ENCODE measurements at places on chromosomes 7 and 10.

DNA sequence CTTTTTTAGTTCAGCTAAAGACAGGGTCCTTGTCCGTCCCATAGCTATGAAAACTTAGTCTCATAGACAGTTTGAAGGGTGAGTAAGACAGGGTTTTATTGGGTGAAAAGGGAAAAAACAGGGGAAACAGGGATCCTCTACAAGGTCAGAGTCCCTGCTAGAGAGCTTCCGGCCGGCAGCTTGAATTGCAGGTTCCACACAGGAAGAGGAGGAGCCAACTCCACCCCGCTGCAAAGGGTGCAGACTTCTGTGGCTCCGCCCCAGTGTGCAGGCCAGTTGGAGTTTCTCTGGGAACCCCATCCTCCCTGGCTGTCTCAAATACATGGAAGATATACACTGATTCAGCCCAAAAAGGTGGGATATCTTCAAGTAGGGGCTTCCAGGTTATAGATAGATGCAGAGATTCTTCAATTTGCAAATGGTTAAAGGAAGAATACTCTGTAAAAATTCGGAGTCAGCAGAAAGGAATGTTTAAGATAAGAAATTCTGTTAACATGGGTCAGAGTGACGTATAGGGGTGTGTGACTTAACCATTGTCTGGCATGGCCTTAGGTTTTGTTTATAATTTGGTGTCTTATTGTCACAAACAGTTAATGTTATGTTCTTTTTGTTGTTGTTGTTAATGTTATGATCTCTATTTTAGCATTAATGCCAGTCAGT is 34.6 kb upstream of the HECW1 start:
- no peak for DNase-seq

GRCh38 chr7:115868369-115868768 is 162.2 kb downstream of the TFEC start:
- no peak for DNase-seq

DNA sequence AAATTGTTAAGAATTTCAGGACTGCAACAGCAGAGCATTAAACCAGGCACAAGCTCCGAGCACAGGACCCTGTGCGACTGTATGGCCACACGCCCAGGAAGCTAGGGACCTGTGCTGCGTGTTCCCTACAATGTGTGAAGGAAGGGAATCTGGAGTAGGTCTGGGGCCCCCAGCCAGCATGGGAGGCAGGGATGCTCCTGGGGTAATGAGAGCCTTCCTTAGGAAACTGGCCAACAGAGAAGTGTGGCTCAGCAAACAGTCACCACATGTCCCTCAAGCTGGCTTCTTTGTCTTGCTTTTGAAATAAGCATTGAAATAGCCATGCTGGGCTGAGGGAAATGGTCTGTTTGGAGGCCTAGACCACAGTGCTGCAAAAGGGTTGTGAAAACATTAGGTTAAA is 8.2 kb downstream of the BLNK start:
- no peak for DNase-seq

DNA sequence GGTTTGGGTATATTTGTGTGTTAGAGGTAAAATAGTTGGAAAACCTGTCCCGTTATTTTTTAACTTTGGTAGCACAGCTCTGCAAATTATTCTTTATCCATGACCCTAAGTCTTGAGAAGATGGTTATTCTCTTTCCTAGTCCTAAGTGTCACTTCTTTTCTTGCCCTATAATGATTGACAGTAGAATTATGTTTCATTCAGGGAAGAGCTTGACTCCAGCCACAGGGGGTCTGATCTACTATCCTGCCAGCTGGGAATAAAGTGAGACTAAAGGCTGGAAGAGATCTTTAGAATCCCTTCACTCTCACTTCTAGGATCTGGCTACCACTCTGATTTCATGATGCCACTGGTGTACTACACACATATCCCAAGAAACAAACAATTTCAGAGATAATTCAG is 90.4 kb downstream of the PHTF2 start:
- DNase-seq: no peak

DNA sequence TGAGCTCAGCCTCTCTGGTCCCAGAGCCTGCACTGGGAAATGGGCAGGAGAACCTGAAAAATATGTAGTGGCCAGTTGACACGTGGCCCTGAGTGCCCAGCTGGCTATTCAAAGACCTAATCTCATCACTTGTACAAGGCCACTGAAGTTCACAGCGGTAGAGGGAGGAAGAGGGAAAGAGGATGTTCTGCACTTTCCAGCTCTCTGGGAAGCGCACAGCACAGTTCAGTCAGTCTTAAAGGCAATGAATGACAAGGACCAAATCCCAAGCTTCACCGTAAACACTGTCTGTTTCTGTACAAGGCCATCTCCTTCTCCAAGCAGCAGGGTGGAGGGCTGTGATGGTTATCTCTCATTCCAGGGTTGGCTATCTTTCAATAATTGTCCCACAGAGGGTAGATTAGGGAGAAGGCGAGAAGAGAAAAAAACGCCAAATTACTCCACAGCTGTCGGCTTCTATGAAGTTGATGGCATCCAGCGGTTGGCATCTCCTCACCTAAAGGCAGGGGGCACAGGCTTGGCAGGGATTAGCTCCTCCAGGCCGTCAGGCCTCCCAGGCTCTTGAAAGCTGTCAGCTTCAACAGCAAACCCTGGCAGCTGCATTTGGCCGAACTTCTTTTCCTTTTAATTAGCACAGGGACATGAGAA is 10.6 kb downstream of the SFMBT2 start:
- DNase-seq: no peak

- no peak for DNase-seq
These were observed 757.0 kb upstream of the C7orf33 start for GRCh38 chr7:147833557-147833956.

DNA sequence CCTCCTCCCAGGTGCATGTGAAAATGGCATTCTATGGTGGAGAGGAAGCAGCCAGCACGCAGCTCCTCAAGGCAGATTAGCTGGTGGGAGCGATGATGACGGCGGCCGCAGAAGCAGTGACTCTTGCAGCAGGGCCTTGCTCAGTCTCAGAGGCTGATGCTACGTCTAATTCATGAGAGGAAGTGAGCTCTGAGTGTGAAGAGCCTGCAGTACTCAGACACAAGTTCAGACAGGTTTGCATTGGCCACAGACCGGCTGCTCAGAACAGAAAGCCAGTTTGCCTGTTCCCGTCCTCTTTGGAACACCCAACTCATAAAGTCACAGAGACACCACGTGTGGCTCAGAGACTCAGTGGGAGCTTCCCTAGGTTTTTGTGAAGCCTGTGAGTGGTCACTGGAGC is 136.5 kb downstream of the ADARB2 start:
- no peak for DNase-seq

DNA sequence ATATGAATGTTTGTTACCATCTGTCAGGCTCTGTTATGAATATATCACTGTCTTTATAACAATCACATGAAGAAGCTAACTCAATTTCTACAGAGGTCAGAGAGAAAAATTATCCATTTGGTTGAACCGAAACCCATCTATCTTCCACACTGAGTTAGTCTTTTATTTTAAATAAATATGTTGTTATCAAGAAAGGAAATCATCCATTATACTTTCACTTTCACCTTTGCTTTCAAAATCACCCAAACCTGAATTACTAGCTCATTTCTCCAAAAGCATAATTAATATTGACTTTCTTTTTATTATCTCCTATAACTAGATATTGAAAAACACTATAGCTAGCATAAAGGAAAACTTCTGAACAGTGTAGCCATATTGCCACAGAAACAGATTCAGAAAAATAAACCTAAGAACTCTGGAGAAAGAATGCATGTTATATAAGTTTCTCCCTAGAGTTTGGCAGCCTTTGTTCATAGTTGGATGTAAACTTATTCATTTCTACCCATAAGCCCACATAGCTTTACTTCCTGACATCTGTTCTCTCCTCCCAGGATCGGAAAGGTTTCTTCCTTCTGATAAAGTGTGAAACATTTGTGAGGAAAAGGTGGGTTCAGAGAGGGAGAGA is 66.0 kb downstream of the NPSR1 start:
- no peak for DNase-seq

DNA sequence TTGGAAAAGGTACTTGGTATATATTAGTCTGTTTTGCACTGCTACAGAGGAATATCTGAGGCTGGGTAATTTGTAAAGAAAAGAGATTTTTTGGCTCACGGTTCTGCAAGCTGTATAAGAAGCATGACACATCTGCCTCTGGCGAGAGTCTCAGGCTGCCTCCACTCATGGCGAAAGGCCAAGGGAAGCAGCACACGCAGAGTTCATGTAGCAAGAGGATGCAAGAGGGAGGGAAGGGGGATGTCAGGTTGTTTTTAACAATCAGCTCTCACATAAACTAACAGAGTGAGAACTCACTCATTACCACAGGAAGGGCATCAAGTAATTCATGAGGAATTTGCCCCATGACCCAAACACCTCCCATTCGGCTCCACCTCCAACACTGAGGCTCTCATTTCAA is 484.8 kb upstream of the DPP6 start:
- no peak for DNase-seq

DNA sequence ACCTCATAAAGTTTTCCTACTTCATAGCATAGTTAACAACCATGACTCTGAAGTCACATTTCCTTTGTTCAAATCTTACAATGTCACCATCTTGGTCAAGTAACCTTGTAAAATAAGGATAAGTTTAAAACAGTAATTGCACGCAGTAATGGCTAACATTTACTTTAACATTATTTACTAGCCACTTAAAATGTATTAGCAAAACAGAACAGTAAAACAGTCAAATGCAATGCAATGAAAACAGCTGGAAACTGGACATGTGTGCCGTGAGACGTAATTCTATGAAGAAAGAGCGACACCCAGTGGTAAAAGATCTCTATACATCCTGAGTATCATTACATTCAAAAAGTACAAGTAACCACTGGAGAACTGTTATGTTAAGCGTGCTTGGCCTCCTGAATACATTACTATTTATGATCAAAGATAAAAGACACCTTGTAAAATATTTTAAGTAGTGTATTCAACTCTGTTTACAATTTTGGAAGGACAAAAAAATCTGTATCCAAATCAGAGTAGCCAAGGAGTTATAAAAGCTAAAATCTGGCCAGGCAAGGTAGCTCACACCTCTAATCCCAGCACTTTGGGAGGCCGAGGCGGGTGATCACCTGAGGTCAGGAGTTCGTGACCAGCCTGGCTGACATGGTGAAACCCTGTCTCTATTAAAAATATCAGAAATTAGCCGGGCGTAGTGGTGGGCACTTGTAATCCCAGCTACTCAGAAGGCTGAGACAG is 27.2 kb downstream of the ATE1 start:
- peak; percentile 76 for DNase-seq

- no peak for DNase-seq
These were observed 115.2 kb upstream of the PCGF5 start for GRCh38 chr10:91105269-91105668.

DNA sequence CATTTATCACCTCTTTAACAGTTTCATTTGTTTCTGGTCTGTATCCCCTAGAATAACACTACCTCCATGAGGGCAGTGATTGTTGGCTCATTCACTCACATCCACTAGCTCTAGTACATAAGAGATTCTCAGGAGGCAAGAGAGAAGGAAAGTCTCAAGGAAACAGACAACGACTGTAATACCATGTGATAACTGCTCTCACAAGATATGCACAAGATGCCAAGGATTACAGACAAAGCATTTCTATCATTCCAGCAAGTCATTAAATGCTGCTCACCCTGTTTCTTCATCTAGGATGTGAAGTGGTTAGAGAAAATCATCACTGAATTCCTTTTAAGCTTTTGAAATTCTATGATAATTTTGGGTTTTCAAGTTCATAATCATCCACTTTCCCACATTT is 115.3 kb downstream of the HIBADH start:
- DNase-seq: peak; percentile 6

DNA sequence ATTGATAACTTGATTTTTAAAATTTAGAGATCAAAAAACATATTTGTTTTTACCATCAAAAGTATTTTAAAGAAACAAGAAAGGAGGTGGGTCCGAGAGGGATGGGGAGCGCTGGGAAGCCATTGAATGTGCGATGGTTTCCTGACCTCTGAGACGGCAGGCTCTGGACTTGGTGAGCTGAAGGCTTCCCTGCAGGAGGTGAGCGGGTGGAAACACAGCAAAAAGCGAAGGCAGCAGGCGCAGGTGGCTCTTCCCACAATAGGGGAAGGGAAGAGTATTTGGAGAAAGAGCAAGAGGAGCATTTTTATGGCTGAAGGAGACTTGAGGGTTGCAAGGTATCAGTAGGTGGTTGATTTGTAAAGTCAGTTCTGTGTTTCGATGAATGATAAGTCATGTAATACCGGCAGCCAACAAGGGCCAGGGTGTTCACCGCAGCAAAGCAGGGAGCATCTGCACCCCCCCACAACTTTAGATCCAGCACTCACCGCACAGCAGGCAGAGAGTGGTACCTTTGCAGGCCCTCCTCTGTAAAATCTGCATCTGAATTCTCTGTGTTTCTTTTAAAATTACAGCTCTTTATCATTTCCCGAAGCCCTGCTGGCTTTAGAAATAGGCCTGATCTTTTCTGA is 10.5 kb downstream of the C10orf53 start:
- DNase-seq: no peak

DNA sequence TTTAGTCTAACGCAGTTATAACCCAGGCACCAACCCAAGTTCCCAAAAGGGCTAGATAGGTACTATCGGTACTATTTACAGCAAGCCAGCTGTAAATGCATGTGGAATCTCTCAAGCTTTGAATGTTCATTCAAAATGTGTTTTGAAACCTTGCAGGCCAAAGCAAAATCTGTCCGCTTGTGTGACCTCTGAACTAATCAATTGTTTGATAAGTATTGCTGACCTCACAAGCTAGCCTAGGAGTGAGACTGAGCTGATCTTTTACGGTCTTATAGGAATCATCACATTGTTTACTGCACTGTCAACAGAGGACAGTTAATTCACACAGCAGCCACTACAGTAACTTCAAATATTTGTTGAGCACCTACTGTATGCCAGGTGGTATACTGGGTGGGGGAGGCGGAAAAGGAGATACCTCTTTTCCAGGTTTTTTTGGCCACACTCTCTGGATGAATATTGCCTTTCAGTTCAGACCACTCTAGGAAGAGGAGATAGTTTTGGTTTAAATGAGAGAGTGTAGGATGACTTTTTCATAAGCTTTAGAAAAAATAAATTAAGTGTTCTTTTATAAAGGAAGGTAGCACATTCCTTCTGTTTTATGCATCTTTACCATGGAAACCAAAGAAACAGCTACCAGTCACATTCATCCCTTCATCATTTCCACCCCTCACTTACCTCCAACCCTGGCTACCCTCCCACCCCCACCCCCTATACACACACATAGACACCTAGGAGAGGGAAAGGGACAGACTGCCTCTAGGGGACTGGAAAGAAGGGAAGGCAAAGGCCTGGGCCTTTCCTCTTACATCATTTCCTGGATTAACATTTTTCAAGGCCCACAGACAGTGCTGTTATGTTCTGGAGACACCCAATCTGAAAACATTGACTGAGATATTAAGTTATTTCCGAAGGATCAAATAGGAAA is 2.4 kb downstream of the PAPSS2 start:
- peak; percentile 40 for DNase-seq

DNA sequence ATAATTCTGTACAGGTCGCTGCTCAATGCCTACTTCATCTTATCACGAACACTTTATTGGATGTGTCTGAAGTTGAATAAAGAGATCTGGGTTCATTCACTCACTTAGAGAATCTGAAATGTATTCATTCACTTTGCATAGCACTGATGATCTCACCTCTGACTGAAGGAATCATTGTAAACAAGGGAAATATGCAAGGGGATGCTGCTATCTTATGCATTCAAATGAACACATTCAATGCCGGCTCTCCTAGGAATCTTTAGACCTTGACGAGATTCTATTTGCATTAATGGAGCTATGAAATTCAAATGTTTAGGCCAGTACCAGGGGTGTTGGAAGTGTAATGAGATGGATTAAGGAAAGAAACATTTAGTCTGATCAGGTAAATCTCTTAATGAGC is 200.6 kb upstream of the COBL start:
- no peak for DNase-seq

GRCh38 chr7:140661124-140661523 is 11.6 kb upstream of the ADCK2 start:
- DNase-seq: no peak

- no peak for DNase-seq
These were observed 123.6 kb downstream of the PON1 start for GRCh38 chr7:95200741-95201140.
